ENCODE measurements at places on chromosomes 16 and 17.

DNA sequence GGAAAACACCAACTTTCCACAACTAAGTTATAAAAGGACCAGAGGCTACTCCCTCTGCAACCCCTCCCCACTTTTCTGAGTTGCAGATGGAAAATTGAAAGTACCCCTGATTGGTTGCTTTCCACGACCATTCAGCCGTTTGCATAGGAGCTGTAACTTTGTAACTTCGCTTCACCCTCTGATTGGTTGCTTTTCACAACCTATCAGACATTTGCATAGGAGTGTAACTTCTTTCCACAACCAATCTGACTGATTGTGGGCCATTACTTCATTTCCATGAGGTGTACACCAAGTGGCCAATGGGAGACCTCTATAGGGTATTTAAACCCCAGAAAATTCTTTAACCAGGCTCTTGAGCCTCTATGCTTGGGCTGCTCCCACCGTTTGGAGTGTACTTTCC lies 644.1 kb downstream of the WWOX start:
- no peak for DNase-seq

GRCh38 chr17:1608676-1609075 lies 20.0 kb downstream of the SLC43A2 start:
- no peak for DNase-seq

GRCh38 chr17:77419547-77420094 lies 278.9 kb downstream of the SEC14L1 start:
- DNase-seq: no peak

- DNase-seq: no peak
Observed at GRCh38 chr17:56983366-56983765, 5.4 kb downstream of the SCPEP1 start.

- DNase-seq: peak; percentile 47
Observed at GRCh38 chr17:67289181-67289876, 44.3 kb upstream of the HELZ start.
